ENCODE measurements at places on chromosomes 13 and 19. TPM values are rescaled to one million over a fixed set of nuclear protein-coding genes. Genes with fewer than 3 reads are reported as not detected.

DNA sequence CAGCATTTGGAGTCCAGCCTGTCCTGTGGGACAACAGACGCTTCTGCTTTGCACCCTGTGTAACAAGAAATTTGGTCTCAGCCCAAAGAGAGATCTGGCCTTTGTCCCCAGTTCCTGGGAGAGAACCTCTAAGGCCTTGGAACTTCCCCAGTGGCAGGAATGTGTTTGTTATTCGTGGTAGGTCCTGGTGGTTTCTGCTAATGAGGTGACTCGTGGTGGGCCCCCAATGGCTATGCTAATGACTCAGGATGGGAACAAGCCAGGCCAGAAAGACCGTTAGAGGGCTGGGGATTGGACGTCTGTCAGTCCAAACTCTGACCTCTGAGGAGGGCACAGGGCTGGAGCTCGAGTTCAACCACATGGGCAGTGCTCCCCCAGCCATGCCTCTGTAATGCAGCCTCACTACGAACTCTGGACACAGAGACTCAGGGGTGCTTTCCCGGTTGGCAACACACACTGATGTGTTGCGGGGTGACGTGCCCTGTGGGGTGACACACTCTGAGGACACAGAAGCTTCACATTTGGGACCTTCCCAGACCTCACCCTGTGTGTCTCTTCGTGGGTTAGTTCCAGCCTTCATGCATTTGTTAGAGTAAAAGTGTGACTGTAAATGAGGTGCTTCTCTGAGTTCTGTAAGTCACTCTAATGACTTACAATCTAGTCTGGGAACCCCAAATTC lies 38.9 kb downstream of the TEX29 start:
- DNase-seq: no peak

DNA sequence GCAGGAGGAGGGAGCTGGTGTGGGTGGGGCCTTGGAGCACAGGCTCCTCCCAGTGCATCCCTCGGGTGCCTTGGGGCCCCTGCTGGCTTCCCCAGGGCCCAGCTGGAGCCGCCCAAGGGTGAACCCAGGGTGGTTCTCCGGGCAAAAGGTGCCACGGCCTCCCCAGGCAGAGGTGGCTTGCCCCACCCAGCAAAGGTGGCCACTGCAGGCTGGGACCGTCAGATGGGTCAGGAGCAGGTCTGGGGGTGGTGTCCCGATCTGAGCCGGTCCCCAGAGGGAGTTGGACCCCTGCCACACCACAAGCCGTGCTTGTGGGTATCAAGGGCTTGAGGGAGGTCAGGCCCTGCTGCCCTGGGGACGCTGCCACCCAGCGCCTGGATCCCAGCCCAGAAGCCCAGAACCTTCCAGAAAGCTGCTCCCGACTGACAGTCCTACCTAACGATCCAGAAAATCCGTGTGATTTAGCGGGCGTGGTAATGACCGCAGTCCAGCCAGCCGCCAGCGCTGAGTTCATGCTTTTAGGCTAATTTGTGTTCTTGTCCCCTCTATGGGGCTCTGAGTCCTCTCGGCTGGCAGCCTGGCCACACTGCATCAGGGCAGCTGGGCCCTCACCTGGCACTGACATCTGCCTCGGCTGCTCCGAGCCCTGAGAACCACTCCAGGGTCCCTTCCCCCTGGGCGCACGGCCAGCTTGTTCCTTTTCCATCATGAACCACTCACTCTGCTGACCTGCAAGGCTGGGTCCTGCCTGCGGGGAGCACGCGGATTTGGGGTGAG lies 5.0 kb upstream of the GRIN3B start:
- no peak for DNase-seq

GRCh38 chr13:44764302-44764692 lies 188.2 kb upstream of the TSC22D1 start:
- no peak for DNase-seq

DNA sequence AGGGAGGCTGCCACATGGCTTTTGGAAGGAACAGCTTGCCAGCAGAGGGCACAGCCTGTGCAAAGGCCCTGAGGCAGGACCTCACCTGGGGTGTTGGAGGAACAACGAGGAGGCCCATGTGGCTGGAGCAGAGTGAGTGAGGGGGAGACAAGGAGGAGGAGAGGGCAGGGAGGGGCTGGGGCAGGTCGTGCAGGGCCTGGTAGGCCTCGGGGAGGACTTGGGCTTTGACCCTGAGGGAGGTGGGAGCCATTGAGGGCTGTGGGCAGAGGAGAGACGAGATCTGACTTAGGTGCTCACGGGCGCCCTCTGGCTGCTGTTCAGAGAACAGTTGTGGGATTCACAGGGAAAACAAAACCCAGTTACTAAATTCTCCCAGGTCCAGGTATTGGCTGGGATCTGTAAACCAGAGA lies 25.2 kb downstream of the ZNRF4 start:
- DNase-seq: peak; percentile 56

Gene PRRG2
- 1.9 TPM for total RNA-seq
